ENCODE measurements at places on chromosomes 2 and 18.

GRCh38 chr2:185628985-185629384 lies 109.6 kb upstream of the FSIP2 start:
- DNase-seq, result no peak

DNA sequence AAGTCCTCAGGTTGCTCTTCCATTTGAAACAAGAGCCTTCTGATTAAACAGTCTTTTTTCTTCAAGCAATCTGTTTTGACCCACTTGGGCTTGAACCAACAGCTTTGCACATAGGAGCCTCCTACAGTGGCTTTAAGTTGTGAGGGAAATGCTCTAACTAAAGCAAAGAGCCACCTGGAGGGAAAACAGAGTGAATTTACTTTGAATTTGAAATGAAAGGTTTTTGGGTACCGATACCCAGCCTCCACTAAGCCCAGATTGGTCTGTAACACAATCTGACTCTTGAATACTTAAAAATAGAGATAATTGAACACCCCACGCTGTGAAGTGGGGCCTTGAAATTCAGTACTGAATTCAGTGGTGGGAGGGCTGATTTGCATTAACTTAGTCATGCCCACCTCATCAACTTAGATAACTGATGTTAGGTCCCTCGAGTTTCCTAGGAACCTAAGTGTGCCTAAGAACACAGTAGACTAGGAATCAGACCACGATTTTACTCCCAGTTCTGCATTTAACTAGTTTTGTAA lies 56.3 kb upstream of the ACVR1C start:
- DNase-seq, result no peak

DNA sequence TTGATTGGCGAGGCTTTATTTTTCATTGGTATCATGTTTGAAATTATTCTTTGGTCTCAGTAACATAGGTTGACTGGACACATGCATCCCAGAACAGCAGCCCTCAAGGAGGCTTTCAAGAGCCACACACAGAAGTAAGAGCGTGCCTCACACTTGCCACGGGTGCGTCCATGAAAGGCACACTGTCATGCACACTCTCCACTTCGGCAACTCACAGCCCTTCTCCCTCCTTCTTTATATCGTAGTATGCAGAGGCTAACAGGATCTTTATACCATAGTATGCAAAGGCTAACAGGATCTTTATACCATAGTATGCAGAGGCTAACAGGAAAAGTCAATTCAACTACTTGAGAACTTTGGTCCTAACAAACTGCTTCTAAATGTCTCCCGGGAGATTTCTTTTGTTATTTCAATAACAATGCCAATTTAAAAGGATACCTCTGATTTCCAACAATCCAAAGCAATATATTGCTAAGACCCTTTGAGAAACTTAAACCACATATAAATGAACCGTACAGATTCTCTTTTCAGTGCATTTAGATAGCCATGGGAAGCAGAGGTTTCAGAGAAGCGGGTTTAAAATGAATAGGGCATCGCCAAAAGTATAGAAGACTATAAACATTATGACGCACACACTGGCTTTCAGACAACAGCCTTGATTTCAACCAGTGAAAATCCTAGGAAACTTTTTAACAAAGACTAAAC lies 26.5 kb upstream of the ZNF516 start:
- DNase-seq, result no peak

- DNase-seq, result no peak
These were observed 38.6 kb downstream of the SNED1 start for GRCh38 chr2:241036964-241037421.

GRCh38 chr2:195413944-195414343 lies 243.1 kb upstream of the SLC39A10 start:
- no peak for DNase-seq

- DNase-seq, result no peak
These were observed 132.8 kb upstream of the REG3A start for GRCh38 chr2:79292239-79292957.

DNA sequence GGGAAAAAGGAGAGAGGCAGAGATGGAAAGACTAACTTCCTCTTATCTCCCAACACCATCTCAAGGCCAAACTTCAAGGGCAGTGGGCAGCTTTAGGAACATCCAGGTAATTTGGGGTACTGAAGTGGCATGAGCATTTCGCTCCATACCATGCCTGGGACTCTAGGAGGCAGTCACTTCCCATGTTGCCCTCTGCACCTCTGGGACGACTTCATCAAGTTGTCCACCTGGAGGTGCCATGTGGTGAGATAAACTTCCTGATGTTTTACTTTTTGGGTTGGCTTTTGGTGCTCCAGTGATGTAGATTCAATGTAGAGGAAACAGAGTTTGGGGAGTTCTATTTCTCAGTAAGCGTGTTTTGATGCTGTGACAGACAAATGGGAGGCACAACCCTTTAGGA lies 56.3 kb upstream of the UPP2 start:
- DNase-seq, result no peak

- no peak for DNase-seq
These were observed 2.5 kb upstream of the IL36RN start for GRCh38 chr2:113056521-113056920.

DNA sequence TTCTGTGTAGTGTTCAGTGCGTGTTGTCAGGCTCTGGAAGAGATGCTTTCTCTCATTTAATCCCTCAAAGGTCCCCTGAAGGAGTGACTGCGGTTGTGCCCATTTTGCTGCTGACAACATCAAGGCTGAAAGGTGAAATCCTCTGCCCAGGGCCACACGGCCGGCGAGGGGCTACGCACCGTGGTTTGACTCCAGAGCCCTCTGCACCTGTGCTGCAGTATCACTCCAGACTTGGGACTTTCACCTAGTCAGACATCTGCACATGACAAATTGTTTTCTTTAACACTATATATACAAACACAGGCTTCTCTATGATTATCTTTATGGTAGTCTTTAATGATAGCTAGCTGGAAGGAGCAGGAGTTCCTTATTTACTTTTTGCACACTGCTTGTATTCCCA lies 90.2 kb downstream of the ARMC9 start:
- DNase-seq, result no peak

- DNase-seq, result peak; percentile 41
These were observed 101.0 kb upstream of the ZNF236 start for GRCh38 chr18:76721207-76721996.

DNA sequence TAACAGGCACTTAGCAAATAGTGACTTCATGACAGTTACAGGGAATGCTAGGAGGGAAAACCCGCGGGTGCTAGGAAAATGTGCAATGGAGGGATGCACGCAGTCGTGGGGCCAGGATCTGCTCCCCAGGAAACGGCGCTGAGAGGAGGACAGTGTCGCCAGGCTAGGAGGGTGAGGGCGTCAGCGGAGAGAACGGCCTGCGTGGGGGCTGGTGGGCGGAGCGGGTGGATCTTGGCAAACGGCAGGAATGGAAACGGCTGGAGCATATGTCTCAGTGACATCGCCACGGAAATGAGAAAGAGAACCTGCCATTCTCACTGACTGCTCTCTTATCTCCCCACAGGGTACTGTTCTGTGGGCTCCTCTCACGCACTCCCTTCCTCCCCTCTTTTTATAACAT lies 478.5 kb upstream of the ID2 start:
- DNase-seq, result no peak

- DNase-seq, result no peak
These were observed 30.2 kb downstream of the CMPK2 start for GRCh38 chr2:6835467-6835866.

- DNase-seq, result no peak
These were observed 131.3 kb upstream of the GPC1 start for GRCh38 chr2:240303896-240304745.

DNA sequence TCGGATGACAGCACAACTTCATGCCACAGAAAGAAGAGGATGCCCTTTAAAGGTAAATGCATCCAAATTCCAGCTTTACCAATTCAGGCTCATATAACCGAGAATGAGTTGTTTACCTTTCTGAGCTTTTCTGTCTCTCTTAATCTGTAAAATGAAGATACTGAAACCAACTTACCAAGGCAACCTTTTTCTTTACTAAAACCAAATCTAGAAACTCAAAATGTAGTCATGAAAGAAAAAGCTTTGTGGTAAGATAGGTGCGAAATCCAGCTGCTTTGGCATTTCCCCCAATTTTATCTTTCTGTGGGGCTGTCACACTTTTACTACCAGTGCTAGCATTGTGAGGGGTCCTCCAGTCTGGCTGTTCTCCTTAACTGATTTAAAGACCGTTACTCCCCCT lies 240.4 kb downstream of the IKZF2 start:
- no peak for DNase-seq

- DNase-seq, result no peak
These were observed 27.5 kb downstream of the SMCHD1 start for GRCh38 chr18:2683055-2683454.

GRCh38 chr2:160194946-160195345 lies 5.1 kb downstream of the ITGB6 start:
- peak; percentile 31 for DNase-seq

- no peak for DNase-seq
These were observed 51.3 kb downstream of the ANKMY1 start for GRCh38 chr2:240506406-240507059.

DNA sequence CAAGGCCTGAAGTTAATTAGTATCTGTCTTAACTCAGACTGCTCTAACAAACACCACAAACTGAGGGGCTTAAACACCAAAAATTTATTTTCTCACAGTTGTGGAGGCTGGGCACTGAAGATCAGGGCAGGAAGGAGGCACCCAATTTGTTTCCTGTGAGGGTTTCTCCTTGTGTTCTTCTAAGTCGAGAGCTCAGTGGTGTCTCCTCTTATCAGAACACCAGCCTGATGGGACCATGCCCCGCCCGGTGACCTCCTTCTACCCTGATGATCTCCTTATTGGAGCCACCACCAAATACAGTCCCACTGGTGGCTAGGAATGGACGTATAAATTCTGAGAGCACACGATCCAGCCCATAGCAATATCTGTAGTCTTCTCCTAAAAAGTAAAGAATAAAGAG lies 20.5 kb downstream of the TMEM18 start:
- no peak for DNase-seq

- DNase-seq, result no peak
These were observed 334.5 kb upstream of the CDH2 start for GRCh38 chr18:28511413-28511821.

DNA sequence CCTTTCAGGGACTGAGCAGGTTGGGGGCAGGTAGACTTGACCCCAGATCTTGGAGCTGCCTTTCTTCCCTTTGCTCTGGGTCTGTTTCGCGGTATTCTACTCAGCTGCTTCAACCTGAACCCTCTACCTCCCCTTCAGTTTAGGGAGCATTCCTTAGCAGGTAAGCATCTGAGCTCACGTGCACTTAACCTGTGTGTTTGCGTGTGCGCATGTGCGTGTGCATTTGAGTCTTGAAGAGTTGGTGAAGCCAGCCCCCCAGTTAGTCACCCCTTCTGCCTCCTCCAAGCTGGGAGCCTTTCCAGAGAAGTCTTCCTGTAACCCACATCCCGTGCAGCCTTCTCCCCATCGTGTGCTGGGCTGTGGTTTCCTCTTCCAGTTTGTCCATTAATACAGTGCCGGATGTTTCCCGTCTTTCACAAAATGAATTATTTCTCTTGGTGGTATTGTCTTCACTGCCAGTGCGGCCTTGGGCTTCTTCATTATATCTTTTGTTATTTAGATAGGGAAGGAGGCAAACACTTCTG lies 33.2 kb downstream of the B3GNT2 start:
- DNase-seq, result no peak

DNA sequence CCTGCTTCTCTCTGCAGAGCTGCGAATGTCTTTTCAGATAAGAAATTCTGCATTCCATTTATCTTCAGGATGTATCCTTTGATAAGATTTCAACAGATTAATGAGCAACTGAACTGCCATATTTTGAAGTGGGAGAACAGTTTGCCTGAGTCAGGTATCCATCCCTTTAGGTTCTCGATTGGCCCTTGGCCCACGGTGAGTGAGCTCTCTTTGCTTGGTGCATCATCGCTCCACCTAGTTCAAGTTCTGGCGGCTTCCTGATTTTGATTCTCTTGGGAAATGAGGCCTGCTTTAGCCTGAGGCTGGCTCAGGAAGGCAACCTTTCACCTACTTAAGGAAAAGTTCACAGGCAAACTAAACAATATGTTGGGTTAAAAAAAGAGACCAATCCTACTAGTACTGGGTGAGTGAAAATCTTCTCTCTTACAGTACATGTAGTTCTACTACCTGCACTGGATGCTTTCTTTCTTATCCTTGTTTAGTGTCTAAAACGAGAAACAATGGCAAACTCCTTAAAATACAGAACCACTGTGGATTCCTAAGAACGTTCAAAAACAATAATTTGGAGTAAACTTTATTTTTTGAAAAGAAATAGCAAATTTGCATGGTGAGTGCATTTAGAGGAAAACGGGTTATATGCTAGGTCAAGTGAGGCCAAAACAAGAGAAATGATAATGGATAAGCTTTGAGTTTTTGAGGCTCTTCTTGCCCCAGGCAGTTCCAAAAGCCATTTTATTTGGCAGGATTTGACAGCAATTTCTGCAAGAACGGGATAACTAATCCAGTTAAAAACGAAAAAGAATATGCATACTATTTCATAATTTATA lies 837 bp upstream of the ACSL3 start:
- DNase-seq, result no peak

DNA sequence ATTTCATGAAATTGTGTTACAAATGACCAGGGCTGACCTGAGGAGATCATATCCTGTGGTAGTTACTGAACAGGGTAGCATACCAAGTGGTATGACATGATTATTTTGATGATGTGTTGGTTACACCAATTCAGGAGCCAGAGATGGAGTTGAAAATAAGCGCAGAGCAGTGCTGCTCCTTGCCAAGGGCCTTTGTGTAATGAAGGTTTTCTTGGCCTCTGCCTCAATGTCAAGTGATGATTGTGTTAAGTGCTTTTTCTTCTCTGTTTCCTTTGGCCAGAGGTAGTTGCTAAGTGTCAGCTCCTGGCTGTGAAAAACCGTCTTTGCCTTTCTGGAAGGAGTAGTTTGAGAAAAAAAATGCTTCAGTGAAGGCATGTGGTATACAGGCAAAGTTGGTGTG lies 131.2 kb downstream of the CERS6 start:
- no peak for DNase-seq

DNA sequence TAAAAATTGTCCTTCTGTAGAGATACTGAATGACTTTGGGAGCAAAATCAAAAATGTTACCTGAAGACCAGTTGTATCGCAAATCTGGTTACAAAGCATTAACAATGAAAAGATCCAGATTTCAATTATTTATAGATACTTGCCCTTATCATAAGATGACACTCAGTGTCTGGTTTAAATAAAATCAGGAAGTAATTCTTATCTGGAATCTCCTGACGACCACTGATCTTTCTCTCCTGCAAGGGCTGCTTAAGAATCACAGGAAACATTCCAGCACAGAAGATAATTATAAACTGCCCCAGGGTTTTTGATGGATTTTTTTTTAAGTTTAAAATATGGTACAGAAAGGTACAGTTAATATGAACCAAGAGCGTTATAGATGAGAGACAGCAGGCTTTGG lies 205.7 kb downstream of the ALK start:
- no peak for DNase-seq

DNA sequence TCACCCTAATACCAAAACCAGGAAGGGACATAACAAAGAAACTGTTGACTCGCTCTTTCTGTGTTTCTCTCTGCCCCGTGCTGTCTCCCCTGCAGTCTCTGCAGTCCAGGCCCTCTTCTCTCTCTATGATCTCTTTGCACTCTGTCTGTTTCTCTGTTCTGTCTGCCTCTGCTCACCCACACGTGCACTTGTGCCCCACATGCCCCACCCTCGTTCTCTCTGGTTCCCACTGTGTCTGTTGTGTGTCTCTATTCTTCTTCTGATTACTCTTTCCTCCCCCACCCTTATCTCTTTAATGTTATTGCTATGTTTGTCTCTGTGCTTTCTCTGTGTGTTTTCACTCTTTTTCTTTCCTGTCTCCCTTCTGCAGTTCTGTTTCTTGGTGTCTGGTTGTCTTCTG lies 54.0 kb downstream of the NAT8 start:
- DNase-seq, result no peak

All from T-helper 1 cell (primary cell).